Smooth muscle cell of the brain vasculature (primary cell): ENCODE measurements at places on chromosomes 6 and 20.
A peak's percentile ranks its signal among the peaks of the same experiment; 100 is the strongest.

DNA sequence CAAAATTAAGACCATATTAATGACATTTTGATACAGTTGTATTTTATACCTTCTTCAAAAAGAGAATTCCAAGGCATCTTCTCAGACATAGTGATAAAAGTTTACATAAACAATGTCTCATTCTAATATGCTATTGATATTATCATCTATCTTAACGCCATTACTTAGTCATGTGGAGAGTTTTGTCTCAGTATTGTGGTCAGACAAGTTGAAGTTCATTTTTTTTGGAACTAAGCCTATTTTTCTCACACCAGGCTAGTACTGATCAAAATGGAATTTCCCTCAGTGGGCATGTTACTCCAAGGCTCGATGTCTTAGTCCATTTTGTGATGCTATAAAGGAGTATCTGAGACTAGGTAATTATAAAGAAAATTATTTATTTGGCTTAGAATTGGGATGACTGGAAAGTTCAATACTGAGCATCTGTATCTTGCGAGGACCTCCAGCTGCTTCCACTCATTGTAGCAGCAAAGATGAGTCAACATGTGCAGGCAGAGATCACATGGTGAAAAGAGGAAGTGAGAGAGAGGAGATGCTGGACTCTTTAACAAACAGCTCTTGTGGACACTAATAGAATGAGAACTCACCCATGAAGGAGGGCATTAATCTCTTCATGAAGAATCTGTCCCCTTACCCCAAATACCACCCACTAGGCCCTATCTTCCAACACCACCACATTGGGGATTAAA, 825.5 kb upstream of the MANEA start:
- no peak for DNase-seq

- no peak for DNase-seq
Observed at GRCh38 chr6:83838727-83839126, 14.4 kb upstream of the RIPPLY2 start.

DNA sequence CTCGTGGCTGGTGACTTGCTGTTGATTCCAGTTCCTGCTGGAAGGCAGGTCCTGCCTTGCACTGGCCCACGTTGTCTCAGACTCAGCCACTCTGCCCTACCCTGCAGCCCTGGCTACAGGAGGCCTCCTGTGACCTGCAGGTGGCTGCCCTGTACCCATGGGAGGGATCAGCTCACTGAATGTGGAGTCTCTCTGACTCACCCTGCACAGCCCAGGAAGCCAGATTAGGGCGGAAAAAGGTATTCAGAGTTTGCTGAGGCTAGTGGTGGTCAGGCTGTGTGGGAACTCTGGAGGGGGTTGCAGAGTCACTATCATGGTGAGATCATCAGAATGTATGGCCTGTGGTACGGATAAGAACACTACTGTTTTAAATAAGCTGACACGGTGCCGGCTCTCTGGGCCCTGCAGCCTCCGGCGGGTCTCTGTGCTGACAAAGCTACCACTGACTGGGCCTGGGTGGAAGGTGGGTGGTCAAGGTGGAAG, 24.7 kb upstream of the PYGB start:
- DNase-seq, result peak; percentile 91

DNA sequence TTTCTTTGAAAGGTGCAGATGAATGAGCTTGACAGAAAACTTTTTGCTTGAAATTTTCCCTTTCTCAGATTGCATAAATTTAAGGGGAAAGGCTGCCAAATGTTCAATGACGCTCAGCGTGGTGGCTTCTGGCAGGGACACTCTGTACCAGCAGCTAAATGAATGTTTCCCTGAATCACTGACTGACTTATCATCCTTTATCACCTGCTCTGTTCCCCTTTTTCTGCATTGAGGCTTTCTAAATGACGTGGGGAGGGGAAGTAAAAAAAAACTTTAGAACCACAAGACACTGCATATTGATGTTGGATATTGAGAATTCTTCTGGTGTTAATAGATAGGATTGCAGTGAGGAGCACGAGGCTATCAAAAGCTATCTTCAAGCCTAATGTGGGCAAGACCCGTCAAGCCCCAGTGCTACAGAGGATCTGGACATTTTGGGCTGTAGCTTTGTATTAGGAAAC, 46.9 kb upstream of the ENPP5 start:
- no peak for DNase-seq

- DNase-seq, result no peak
Observed at GRCh38 chr6:56814802-56815201, 140.1 kb upstream of the BEND6 start.

- no peak for DNase-seq
Observed at GRCh38 chr20:8172191-8172590, 40.1 kb downstream of the PLCB1 start.

DNA sequence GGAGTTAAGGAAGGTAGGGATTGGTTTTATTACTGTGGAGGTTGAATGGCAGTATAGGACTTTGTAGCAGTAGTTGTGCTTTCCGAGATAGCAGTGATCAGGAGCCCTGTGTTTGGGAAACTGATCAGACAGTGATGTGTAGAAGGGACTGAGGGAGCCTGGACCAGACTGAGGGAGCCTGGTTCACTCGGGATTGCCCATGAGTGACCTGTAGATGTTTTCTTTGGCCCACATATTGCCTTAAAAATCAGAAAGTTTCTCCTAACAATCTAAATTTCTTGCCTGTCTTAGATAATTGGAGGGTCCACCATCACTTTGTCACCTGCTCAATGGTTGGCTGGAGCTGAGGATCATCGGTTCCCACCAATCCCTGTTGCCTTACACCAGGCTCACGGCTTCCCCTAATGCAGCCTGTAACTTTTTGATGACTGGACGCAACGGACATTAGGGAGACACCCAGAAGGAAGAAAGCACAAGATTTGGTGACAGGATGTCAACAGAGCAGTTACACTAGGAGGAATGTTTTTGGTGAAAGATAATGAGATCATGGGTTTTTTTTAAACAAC, 1.1 kb downstream of the CDS2 start:
- no peak for DNase-seq

- DNase-seq, result no peak
Observed at GRCh38 chr20:43842126-43843020, 72.3 kb upstream of the TOX2 start.

DNA sequence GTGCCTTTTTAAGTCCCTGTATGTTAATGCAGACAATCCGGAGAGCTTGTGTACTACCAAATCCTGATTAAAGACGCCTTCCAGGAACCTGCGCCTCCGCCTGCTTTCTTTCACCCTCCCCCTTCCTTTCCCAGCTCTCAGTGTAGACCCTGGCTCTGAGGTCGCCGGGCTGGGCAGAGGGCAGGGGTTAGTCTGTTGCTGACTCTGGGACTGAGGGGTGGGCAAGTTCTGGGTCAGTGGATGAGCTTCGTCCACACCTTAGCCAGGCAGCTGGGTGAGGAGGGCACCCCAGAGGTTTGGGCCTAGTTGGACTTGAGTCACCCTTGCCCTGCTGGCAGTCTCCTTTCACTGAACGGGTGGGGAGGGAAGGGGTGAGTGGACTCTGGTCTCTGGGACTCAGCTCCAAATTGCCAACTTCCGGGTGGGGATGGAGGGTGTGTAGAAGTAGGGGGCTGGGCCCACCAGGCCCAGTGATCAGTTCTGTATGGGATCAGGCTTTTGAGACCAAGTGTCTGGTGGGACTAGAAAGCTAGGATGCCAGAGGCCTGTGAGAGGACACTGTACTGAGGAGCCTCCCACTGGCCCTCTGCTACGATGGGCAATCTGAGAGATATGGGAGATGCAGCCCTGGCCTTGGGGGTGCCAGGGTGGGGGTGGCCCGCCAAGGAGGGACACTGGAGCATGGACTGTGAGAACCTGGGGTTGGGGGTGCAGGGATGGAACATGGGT, 21.3 kb upstream of the SLC22A7 start:
- DNase-seq, result no peak

DNA sequence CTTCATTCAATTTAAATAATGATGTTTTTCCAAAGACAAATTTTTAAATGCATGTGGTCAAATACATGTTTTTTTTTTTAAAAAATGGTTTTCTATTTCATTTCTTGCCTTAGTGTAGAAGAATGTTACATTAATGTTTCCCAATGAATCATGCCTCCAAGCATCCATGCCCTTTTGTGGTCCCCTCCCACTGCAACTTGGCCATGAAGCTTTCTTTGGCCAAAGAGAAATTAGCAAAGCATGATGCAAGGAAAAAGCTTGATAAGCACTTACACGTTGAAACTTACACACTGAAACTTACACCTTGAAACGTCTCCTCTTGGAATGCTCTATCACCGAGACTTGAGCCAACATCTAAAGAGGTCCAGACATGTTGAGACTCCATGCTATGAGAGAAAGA, 93.0 kb upstream of the ELOVL5 start:
- DNase-seq, result no peak

- no peak for DNase-seq
Observed at GRCh38 chr20:53608456-53609452, 15.1 kb upstream of the ZNF217 start.

GRCh38 chr6:93581371-93581770, 162.0 kb upstream of the EPHA7 start:
- no peak for DNase-seq

GRCh38 chr6:80223743-80224212, 117.3 kb downstream of the BCKDHB start:
- no peak for DNase-seq

DNA sequence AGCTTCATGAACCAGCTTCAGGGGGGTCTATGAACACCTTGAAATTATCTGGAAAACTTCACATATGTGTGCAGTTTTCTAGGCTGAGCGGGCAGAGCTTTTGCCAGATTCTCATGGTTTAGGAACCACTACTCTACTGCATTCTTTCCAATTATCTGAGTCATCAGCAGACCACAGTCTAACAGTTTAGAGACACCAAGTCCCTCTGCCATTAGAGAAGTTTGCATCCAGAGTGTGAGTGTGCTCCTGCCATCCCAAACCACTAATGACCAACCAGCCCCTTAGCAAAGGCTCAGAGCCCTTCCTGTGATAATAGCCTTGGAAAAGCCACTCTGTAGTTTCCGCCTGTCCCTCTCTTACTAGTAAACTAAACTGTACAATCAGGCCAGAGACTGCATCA, 96.8 kb downstream of the PHACTR1 start:
- DNase-seq, result no peak

GRCh38 chr20:34970846-34971560, 15.3 kb downstream of the MYH7B start:
- DNase-seq, result no peak

DNA sequence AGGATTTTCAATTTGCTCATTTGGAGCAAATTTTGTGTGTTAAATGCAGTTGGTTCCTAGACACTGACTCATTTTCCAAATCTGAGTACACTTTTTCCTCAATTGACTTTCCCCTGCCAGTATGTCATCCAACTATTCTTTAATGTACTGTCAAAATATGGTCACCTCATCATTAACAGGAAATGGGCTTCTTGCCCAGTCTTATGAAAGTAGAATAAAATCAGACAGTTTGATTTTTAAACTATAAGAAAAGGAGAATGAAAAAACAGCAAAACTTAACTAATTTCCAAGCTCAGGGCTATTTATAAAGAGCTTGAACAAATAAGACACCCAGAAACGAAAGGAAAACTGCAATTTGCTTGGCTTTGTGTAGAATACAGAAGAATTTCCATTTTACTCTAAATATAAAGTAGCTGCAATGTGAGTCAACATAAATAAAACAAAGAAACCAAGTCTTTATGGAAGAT, 43.7 kb upstream of the RAB23 start:
- no peak for DNase-seq

- no peak for DNase-seq
Observed at GRCh38 chr6:9139746-9140145, 704.4 kb upstream of the SLC35B3 start.

DNA sequence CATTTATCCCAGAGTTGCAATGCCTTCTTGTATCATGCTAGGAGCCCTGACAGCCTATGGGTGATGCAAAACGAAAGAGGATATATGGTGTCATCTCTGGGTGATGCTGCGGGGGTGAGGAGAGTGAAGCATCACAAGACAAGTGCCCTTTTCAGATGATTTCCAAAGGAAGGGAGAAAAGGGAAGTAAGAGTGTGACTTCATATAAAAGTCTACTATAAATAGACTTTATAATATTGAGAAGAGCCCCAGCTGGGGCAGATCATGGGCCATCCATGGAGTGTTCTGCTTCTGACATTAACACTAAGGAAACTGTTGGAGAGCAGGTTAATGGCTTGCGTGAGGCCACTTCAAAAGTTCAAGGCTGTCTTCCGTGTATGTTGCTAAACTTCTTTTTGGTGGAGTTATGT, 4.4 kb downstream of the CD83 start:
- DNase-seq, result no peak

GRCh38 chr20:54608039-54608745, 132.8 kb downstream of the DOK5 start:
- no peak for DNase-seq

DNA sequence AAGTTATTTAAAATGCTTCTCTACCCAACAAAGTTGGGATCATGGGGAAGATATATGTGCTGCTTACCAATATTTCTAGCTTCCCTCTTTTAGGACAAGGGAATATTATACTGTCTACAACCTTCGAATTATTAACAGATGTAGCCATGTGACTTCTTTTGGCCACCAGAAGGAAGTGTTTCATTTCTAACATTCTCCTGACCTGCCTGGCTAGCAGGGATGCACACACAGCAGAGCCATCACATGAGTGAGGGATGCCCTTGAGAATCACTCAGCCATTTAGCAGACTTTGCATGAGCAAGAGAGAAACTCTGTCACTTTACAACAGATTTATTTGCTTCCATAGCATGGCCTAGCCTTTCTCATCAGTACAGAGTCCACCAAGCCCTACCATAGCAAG, 230.7 kb upstream of the MARCKS start:
- no peak for DNase-seq

DNA sequence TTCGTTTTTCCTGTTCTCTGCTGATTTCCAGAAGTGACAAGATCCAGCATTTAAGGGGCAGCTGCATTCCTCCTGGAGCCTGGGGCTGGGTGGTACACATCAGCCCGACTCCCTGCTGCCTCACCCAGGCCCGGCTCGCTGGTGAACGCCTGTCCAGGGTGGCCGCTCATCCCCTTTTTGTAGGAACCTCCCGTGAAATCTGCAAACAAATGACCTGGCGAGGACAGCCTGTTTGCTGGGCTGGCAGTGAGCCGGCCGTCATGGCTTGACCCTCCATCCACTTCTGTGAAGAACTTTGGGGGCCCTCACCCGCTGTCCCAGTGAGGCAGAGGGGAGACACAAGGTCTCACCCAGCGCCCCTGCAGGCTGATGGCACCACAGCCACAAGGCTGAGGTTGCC, 39.0 kb downstream of the PYGB start:
- no peak for DNase-seq

- no peak for DNase-seq
Observed at GRCh38 chr20:8227293-8227692, 95.2 kb downstream of the PLCB1 start.

DNA sequence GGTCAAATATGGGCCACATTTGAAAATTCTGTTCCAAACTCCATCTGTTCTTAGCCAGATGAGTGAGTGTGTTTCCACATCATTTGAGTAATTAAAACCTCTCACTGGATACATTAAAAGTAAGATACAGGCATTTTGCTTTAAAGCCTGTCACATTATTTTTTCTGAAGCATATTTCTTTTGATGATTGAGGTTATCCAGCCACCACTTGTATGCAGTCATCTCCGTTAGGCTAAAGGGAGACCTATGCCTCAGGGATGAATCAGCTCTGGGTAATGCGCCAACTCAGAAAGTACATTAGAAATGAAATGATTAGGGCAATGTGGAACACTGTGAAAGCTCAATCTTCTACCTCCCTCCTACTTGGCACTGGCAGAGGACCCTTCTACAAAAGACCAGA, 90.7 kb downstream of the SNAP25 start:
- peak; percentile 55 for DNase-seq

- no peak for DNase-seq
Observed at GRCh38 chr6:36381502-36382389, 5.7 kb downstream of the ETV7 start.
